ENCODE measurements at places on chromosomes 16 and 17.

DNA sequence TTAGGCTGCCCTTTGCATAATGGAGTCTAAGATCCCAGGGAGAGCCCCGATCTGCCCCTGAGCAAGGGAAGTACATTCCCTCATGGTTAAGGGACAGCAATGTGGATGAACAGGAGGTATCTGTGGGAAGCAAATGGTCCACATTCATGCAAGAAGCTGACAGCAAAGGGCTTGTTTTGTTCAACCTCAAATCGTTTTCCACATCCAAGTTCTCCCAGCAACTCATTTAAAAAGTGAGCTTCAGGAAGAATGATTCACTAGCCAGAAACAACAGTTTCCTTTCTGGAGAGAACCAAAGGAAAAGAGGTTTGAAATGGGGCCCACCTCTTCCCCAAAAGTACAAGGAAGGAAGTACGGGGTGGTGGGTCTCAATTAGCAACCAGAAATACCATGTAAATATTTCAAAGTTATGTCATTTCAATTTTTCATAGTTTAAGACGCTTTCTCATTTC is 9.4 kb downstream of the HSPB9 start:
- DNase-seq: no peak

- no peak for DNase-seq
Measured at GRCh38 chr16:68823401-68824135, 19.8 kb upstream of the TANGO6 start.

DNA sequence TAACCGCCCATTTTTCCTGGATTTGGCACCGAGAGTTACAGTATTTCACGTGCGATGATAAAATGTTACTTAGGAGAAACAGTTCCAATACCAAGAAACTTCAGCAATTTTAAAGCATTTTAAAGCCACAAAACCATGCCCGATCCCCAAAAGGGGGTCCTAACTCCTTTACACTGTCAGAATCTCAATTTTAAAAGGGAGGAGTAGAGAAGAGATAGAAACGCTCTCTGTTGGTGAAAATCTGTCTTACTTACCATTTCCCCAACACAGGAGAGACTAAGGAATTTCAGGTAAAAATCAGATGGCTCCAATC is 526 bp upstream of the RNASEK start:
- no peak for DNase-seq

- DNase-seq: no peak
Measured at GRCh38 chr16:17171250-17172143, 299.3 kb downstream of the XYLT1 start.

DNA sequence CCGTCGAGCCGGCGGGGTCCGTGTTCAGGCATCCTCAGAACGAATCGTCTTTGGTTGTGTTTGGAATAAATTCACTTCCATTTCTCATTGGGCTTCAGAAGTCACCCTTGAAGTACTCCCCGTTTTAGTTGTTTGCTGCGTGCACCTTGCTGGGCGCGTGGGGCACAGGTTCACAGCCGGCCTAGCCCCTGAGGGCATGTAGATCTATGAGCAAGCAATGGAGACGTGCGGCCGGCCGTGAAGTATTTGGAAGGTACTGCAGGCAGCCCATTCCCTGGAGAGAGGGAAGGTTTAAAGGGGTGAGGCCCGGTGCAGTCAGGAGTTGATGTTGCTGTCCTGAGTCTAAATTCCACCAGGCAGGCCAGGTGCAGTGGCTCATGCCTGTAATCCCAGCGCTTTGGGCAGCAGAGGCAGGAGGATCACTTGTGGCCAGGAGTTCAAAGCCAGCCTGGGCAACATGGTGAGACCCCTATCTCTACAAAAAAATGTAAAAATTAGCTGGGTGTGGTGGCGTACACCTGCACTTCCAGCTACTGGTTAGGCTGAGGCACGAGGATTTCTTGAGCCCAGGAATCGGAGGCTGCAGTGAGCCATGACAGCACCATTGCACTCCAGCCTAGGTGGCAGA is 714 bp downstream of the ACSF3 start:
- DNase-seq: no peak

- DNase-seq: no peak
Measured at GRCh38 chr17:37678036-37678435, 34.8 kb upstream of the DDX52 start.

- DNase-seq: peak; percentile 28
Measured at GRCh38 chr17:1011760-1012735, 15.1 kb downstream of the TIMM22 start.

DNA sequence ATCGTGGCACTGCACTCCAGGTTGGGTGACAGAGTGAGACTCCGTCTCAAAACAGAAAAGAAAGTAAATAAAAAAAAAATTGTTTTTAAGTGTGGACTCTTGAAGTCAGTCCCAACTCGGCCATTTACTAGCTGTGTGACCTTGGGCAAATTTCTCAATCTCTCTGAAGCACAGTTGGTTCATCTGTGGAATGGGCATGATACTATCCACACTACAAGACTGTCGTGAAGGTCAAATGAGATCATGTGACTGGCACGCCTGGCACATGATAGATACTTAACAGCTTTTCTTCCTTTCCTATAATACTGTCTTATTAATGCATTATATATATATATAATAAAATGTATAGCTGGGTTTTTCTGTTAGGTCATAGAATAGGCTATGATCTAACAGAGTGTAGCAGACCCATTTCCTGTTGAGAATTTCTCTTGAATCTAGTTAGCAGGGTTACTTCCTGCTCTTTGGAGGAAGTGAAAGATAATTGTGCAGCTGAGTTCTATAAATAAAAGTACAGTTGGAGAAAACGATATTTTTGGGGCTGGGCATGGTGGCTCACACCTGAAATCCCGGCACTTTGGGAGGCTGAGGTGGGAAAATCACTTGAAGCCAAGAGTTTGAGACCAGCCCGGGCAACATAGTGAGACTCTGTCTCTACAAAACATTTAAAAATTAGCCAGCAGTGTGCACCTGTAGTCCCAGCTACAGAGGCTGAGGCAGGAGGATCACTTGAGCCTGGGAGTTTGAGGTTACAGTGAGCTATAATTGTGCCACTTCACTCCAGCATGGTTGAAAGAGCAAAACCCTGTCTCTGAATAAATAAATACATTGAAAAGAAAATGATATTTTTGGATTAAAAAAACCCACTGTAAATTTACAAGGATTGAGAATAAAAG is 7.3 kb downstream of the MILR1 start:
- no peak for DNase-seq

DNA sequence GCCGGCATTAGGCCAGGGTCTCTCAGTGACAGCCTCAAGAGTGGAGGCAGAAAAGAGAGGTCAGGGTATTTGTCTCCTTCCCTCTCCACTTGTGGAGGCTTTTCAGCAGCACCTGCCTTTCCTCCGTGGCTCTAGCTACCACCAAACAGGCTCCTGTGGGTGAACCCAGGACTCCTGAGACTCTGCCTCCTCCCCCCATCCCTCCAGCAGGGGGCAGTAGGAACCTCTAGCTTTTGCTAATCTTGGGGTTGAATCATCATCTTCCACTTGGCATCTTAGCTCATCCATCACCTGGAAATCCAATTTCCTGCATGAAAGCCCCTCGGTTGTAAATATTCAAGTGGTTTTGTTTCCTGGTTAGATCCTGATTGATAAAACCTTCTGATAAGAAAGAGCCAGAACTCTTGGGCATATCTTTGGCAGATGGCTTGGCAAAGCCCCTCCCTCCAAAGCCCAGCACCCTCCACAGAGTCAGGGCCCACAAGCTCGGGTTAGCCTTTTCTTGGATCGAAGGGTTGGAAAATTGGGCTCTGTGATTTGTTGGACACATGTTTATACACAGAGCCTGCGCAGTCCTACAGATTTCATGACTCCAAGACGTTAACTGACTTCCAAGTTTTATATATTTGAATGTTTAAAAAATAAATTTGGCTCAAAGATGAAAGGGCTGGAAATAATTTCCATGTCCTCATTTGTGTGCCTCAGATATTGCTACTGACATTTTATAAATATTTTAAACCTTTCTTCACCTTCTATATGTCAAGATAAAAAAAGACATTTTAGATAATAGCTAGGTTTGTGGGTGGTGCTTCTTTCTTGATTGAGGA is 322.1 kb downstream of the MAP2K4 start:
- DNase-seq: no peak

- DNase-seq: no peak
Measured at GRCh38 chr16:21250072-21250923, 16.8 kb downstream of the ANKS4B start.

- DNase-seq: peak; percentile 75
Measured at GRCh38 chr17:80441133-80441578, 26.2 kb downstream of the ENDOV start.

- DNase-seq: no peak
Measured at GRCh38 chr17:82534401-82534812, 14.9 kb downstream of the FOXK2 start.

GRCh38 chr17:65277576-65277975 is 140.4 kb downstream of the RGS9 start:
- no peak for DNase-seq

DNA sequence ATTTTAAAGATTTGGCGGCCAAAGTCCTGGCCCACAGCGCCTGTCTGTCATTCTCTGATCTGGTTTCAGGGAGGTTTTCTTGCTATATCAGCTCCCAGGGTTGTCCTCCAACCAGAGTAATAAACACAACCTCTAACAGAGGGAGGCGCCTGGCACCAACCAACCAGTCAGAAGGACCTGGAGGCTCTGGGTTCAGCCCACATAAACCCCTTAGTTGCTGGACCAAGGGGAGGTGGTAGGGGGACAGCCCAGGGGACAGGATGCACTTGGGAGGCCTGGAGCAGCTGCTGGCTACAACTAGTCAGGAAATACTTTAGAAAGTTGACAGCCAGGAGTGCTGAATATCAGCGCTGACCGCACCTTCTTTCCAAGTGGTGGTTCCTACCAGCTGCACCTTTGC is 41.7 kb upstream of the CDRT4 start:
- no peak for DNase-seq

Data from left hindlimb (tissue), 1 donor.